ENCODE measurements at places on chromosomes 2 and 18.

DNA sequence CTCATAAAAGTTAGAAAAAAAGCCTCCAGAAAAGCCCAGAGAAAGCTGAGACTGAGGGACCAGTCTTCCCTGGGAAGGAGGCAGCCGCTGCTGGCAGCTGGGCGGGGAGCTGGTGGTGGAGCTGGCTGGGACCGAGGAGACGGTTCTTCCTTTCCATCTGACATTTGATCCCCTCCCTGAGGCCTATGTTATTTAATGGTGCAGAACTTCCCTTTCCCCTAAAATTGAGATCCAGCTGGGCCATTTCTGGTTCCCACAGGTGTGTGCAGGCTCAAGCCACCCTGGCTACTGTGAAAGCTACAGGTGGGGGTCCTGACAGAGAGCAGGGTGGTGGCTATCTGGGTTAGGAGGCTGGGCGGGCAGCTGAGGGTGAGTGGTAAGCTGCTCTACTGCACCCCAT is 81.5 kb upstream of the FZD7 start:
- no peak for DNase-seq

DNA sequence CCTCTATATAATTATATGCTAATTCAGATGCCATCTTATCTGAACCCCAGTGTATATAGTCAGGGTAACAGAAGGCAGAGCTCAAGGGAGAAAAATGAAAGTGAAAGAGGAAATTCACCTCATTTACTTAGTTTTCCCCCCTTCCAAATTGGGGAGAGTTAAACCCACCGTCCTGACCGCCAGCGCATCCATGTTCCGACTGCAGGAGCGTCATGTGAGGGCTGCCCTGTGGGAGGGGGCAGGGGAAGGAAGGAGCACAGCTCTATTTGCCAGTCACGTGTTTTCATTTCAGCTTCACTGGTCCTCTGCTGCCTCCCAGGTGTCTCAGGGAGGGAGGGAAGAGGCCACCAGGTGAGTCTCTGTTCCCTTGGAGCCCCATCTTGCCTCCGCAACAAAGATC is 13.2 kb downstream of the CNNM4 start:
- peak; percentile 68 for DNase-seq

- DNase-seq: no peak
Measured at GRCh38 chr18:28175150-28175929, 1.6 kb downstream of the CDH2 start.

- DNase-seq: no peak
Measured at GRCh38 chr18:59560556-59560955, 136.7 kb downstream of the CCBE1 start.

DNA sequence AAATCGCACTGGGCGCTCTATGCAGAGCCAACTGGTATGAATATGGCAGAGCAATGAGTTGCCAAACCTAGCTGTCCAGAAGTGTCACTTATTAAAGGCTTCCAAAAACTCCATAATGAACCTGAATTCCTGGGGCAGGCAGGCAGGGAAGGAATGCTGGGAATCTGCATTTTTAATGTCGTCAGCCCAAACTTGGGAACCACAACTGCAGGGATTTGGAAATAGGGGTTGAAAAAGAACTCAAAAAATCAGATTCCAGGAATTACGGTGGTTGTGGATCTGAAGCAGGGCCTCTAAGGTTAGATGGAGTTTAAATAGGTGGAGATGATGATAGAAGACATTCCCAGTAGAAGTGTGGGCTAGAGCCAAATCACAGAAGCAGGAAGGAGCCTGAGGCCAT is 15.0 kb downstream of the NCKAP5 start:
- DNase-seq: no peak

DNA sequence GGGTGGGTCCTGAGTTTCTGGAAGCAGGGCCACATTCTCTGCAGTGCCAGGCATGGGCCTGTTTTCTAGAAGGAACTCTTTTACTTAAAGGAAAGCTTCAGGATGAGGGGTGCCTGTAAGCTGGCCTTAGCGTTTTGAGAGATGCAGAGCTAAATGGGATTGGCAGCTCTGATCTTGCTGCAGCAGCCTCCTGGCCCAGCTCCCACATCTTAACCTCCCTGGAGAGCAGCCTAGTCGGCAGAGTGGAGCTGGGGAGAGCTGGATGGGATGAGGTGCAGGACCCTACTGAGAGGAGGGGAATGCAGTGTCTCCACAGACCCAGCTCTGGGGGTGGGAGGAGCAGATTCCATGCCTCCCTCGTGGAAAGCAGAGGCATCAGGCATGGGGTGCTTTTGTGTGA is 52.0 kb downstream of the TMEM17 start:
- DNase-seq: no peak

- DNase-seq: no peak
Measured at GRCh38 chr2:49933711-49934110, 779.4 kb upstream of the FSHR start.

DNA sequence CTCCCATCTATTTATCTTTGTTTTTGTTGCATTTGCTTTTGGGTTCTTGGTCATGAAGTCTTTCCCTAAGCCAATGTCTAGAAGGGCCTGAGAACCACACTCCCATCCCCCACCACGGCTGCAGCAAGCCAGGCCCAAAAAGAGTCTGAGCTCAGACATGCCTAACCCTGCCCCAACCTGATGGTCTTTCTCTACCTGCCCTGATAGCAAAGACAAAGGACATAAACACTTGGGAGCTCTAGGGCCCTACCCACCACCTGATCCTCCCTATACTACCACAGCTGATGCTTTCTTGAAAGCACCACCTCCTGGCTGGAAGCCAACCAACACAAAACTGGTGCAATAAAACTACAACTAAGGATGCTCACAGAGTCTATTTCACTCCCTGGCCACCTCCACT is 233.4 kb downstream of the WDR7 start:
- DNase-seq: peak; percentile 60

DNA sequence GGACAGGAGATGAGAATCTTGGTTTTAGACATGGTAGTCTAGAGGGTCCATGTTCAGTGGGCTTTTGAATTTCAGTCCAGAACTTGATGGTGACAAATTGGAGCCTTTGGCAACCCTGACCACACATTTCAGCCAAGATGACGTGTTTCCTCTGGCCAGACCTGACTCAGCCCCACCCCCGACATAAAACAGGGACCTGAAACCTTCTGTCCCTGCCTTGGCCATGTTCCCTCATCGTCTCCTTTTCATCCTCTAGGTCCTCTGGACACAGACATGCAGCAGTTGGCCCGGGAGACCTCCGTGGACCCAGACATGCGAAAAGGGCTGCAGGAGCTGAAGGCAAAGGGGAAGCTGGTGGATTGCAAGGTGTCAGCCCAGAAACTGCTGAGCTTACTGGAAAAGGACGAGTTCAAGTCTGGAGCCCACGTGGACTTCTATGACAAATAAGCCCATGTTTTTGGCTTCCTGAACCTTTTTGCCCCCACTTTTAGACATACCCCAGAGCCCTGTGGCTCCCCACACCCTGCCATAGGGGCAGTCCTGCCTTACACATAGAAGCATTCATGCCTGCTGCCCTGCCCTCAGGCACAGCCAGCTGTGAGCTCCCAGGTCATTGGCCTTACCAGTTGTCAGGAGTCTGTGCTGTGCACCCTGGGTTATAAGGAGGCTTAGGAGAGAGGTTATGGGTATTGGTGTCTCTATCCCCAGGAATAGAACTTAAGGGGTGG is 4.0 kb downstream of the SPR start:
- DNase-seq: no peak

DNA sequence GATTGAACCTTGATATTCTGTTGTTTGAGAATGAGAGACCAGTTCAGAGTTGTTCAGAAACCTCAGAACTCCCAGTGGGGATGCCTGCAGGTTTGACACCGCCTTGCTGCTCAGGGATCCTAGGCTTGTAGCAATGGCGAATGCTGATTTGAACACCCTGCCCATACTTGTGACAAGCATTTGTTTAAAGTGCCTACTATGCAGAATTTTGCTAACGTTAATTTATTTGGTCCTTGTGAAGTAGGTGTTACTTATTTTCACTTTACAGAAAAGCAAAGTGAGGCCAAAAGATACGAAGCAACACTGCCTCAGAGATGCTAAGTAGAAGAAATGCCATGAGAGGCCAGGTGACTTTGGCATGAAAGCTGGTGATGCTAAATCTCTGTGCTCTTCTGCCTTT is 32.3 kb downstream of the STON1 start:
- no peak for DNase-seq

DNA sequence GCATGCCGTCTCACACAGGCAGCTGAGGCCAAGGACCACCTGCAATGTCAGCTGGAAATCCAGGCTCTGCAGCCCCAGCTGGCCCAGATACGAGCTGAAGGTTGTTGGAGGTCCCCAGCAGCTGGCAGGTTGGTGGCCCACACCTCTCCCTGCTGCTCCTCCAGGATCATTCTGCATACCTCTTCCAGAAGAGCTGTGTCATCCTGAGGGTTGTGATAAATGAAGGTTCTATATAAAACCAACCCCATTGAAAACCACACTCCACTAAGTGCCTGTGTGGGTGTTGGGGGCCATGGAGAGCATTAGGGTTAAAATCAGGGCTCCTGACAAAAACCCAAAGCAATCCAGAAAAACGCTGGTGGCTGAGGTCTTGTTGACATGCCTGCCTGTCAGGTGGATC is 50.4 kb downstream of the C1QL2 start:
- no peak for DNase-seq

DNA sequence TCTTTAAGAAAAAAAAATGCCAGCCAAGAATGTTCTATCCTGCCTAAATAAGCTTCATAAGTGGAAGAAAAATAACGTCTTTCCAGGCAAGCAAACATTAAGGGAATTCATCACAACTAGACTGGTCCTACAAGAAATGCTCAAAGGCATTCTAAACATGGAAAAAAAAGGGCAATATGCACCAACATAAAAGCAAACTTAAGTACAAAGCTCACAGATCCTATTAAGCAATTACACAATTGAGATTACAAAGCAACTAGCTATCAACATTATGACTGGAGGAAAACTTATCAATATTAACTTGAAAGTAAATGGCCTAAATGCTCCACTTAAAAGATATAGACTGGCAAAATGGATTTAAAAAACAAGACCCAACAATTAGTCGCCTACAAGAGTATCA is 240.6 kb upstream of the CTAGE1 start:
- DNase-seq: no peak

GRCh38 chr2:217632043-217632442 is 370.8 kb downstream of the TNS1 start:
- no peak for DNase-seq

- peak; percentile 67 for DNase-seq
Measured at GRCh38 chr2:126971481-126972278, 73.0 kb downstream of the TEX51 start.

- no peak for DNase-seq
Measured at GRCh38 chr2:102397209-102397608, 25.8 kb upstream of the IL18RAP start.

DNA sequence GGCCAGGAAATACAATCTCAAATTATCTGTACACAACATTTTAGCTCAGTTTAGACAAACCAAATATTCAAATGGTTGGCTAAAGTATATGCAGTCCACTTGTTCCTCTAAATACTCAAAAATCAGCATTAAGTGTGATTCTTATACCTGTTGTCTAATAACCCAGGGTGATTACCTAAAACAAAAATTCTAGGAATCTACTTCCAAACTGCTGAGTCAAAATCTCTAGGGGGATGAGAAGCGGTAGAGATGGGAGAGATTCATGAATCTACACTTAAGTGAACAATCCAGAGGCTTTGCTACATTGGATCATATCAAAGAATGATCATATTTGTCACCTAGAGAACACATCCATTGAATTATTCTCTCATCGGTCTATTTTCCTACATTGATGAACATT is 420.9 kb upstream of the PKDCC start:
- no peak for DNase-seq

GRCh38 chr2:164257742-164258141 is 363.5 kb downstream of the GRB14 start:
- DNase-seq: peak; percentile 66

DNA sequence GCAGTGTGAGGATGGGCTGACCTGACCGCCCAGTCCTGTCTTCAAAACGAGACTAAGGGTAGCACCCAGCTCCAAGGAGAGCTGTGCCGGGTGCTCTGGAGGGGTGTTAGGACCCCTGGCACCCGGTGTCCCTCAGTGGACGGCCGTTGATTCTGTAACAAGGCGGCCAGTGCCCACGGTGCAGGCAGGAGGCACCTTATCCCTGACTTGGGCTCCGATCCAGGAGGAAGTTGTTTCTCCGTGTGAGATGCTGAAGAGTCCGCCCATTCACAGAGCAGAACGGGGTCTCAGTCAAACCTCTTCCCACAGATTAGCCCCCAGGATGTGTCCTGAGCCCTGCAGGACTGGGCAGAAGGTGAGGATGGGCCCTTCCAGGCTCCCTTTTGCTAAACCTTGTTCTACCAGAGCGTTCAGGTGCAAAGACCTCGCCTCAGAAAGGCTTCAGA is 123.0 kb downstream of the NFATC1 start:
- DNase-seq: no peak

- DNase-seq: no peak
Measured at GRCh38 chr2:235504441-235505180, 10.8 kb downstream of the AGAP1 start.

DNA sequence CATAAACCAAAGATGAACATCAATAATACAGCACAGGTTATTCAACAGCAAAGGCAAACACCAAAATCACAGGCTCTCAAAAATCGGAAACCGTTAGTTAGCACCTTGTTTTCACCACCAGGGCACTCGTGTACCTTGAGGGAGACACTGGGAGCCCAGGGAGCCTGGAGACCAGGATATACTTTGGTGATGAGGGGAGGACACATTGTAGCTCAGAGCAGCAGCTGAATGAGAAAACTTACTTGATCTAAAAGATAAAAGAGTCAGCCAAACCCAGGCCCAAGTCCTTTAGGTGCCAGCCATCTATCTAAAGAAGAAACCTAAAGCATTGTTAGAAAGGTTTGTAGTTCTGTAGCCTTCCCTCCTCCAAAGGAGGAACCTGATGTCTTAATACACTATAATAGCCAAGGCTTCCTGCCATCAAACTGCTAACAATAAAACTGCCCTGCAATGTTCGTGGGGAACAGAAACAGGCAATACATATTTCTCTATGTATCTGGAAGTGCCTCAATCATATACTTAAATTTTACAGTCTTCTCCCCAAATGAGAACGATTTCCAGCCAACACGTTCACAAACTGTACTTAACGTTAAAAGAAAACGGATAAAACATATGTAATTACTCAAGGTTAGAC is 19.3 kb downstream of the BCL11A start:
- DNase-seq: no peak

GRCh38 chr18:78871618-78872017 is 108.0 kb upstream of the SALL3 start:
- DNase-seq: no peak

DNA sequence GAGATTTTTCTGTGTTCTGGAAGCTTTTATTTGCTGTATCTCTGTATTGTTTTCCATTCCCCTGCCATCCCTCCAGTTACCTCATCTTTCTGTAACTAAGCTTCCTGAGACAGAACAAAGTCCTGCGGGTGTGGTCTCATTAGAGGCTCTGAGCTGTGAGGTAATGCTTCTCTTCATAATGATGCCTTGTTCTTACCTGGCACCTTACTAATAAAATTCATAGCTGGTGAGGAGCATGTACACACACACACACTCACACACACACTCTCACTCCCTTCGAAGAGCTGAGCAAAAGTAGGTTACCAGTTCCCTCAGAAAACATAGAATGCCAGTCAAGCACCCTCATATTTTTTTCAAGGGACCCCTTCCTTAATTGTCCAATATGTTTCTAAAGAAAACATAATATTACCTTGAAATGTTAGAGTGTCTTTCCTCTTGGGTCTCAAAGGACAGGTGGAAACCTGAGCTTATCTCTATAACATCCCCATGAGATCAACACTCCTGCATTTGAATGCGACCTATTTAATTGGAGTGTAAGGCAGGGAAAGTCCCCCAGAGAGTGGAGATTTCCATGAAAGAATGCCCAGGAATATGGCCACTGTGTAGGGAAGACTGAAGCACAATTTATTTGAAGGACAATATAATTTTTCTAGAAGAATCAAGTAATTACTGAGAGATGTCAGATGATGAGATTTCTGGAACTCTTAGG is 161.6 kb upstream of the NCK2 start:
- DNase-seq: no peak

All from NCI-H1105 treated with DMSO at 0.1 percent for 48 hours (cell line).